ENCODE measurements at places on chromosomes 12 and 14.

DNA sequence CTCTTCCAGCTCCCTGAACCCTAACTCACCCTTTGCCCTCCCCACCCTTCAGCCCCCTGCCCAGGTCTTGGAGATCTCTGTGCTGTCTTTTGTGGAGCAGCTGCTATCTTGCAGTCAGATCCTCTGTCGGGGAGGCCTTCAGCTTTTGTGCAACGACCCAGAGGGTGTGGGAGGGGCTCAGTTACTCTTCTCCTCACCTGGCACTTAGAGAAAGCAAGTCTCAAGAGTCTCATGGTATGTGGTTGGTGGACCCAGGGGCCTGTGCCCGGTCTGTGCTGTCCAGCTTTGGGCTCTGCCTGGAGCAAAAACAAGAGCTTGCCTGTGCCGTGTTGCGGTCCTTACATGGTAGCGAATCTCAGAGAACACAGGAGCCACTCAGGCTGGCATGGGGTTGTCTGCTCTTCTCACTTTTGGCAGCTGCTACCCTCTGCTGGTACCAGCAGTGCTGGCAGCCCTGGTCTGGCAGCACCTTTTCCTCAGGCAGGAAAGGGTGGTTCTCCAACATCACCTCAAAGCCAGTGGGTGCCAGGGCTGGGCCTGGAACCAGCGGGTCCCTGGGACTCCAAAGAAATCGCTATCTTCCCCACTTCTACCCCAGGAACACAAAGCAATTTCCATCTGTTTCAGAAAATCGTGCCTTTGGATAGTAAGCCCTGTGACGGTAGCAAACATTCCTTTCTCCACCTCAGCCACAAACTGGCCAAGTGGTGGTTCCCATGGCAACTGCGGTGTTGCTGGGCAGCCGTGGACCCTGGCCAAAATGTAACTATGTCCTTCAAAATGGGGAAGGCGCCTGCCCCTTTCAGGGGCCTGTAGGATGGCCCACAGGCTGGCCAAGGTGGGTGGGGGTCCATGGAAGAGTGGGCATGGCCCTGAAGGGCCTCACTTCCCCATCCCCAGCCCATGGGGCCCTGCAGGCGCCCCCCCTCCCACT, 90.0 kb downstream of the RIN3 start:
- DNase-seq = peak; percentile 56

GRCh38 chr12:39301422-39301821, 141.5 kb downstream of the KIF21A start:
- DNase-seq = no peak

DNA sequence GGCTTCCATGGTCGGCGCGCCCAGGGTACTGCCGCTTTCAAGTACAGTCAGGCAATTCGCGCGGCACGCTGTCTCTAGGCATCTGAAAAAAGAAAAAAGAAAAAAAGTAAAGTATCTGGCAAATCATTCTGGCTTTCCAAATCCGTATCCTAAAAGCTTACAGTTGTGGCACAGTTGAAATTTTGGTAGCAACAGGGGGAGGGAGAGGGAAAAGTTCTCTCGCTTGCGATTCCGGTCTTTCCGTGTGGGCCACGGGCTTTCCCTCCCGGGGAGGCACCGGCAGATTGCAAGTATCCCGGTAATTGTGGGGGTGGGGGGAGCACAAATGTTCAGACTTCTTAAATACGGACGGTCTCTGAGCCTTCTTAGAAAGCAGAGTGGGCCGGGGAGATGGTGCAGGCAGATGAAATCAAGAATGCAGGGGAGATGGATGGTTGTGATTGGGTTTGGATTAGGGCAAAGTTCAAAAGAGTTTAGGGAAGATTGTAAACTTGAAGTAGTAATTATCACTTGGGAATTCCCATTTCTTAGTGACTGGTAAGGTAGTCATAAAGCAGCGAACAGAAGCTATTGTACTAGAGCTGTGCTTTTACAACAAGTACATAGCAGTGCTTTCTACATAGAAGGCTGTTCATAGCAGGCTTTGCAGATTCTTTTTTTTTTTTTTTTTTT, 1.2 kb downstream of the SOCS2 start:
- no peak for DNase-seq

- peak; percentile 19 for DNase-seq
These were observed 40.1 kb downstream of the SMIM41 start for GRCh38 chr12:52119398-52120254.

- no peak for DNase-seq
These were observed 165.5 kb downstream of the SLC38A4 start for GRCh38 chr12:46660276-46660675.

DNA sequence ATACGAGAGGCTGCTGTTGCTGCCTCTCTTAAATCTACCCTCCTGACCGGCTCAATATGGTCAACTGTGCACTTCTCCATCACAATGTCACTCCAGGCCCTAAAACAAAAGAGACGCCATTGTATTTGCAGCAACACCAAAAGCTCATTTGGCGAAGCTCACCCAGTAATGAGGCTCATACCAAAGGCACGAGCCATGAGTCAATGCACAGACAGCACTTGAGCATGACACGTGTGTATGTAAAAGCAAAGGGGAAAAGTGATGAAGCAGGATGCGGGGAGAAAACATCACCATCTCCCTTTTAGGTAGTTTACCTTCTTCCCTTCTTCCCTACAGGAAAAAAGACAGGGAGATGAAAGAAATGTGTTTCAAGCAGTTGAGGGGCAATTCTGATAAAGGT, 150.3 kb downstream of the FOXN3 start:
- DNase-seq = no peak

DNA sequence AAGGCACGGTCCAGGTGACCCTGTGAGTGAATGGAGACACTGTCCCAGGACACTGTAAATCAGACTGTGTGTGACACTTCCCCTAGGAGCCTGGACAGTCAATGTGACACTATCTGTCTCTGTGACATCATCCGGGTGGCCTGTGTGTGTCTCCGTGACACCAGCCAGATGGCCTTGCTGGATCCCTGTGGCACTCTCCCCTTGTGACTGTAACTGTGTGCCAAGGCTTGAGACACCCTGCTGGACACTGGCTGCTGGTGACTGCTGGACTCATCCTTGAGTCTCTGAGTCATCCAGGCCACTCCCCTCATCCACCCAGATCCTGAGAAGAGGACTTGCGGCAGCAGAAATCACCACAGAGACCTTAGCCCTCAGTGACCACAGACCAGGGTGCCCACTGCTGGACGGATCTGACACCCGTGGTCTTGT, 51.6 kb downstream of the MVK start:
- DNase-seq = no peak

GRCh38 chr14:53380052-53380866, 227.1 kb upstream of the DDHD1 start:
- no peak for DNase-seq

GRCh38 chr14:25588751-25589150, 538.8 kb upstream of the STXBP6 start:
- no peak for DNase-seq

DNA sequence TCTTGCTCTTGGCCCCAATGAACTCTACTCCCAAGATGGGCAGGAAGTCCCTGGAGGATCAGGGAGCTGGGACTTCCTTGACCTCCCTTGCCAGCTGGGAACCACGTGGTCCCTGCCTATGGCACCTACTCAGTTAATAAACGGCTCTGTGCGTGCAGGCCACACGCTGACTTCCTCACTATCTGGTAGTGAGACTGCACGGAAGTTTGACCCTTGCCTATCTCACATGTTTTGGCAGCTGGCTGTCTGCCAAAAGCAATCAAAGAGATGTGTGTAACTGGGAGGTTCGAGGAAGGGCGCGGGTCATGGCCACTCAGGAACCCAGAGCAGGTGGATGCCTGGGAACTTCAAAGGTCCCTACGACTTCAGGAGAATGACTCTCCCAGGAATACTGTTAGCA, 57.9 kb downstream of the RFLNA start:
- DNase-seq = no peak

GRCh38 chr14:23402296-23403138, 5.6 kb downstream of the MYH6 start:
- no peak for DNase-seq

- peak; percentile 69 for DNase-seq
These were observed 16.3 kb downstream of the RAPGEF3 start for GRCh38 chr12:47742253-47742825.

GRCh38 chr12:110312581-110313360, 31.7 kb downstream of the ATP2A2 start:
- DNase-seq = no peak

DNA sequence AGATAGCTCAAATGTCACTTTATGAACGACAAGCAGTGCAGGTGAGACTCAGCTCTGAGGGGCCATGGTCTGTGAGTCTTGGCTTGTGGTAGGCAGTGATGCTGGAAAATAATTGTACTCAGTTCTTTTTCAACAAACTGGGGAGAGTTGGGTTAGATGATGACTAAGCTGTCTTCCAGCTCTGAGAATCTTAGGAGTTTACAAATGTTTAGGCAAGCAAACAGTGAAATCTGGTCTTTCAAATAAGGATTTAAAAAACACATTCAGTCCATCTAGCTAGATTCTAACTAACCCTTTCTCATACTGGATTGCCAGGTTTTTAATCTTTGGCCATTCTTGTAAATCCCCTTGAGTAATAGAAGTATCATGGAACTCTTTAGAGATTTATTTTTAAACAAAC, 3.4 kb downstream of the PHC1 start:
- DNase-seq = no peak

DNA sequence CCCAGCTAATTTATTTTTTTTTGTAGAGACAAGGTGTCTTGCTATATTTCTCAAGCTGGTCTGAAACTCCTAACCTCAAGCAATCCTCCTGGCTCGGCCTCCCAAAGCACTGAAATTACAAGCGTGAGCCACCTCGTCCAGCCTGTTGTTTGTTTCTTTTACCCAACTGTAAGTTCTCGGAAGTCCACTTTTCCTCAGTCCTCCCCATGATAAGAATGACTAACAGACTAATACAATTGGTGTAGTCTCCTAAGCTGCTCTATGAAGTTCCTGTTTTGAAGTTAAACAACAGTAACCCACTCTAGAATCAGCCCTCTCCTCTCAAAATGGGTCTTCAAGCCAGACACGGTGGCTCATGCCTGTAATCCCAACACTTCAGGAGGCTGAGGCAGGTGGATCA, 36.5 kb downstream of the HIGD1C start:
- DNase-seq = no peak

DNA sequence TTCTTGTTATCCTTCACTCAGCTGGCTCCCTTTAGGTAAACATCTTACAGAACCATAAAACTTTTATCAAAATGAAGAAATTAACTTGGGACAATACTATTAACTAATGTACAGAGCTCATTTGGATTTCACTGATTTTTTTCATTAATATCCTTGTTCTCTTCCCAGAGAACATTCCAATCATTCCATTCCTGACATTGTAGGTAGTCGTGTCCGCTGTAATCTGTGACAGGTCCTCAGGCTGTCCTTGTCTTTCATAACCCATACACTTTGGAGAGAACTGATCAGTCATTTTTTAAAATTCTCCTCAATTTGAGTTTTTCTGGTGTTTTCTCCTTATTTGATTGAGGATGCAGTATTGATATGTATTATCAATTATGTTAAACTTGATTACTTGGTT, 916.8 kb downstream of the GALC start:
- no peak for DNase-seq

DNA sequence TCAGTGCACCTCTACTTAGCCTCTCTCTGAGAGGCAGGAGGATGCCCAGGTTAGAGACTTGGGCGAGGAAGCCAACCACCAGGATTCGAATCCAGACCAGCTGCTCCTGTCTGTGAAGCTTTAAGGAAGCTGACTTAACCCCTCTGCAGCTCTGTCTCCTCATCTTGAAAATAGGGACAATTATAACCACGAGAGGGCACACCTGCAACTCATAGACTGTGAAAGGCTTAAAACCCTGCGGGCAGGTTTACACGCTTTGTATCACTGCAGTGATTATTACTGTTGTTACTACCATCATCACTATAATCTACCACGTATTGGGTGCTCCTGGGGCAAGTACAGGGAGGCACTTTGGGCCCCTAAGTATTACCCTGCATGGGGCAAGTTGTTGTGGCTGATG, 379.8 kb downstream of the VRK1 start:
- peak; percentile 15 for DNase-seq

DNA sequence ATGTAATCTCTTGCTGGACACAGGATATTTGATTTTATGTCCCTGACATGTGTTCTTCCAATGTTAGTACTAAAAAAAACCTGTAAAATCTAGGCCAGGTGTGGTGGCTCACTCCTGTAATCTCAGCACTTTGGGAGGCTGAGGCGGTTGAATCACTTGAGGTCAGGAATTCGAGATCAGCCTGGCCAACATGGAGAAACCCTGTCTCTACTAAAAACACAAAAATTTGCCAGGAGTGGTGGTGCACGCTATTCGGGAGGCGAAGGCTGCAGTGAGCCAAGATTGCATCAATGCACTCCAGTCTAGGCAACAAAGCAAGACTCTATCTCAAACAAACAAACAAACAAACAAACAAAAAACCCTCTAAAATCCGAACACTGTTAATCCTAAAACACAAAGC, 68.0 kb downstream of the FERMT2 start:
- DNase-seq = no peak

DNA sequence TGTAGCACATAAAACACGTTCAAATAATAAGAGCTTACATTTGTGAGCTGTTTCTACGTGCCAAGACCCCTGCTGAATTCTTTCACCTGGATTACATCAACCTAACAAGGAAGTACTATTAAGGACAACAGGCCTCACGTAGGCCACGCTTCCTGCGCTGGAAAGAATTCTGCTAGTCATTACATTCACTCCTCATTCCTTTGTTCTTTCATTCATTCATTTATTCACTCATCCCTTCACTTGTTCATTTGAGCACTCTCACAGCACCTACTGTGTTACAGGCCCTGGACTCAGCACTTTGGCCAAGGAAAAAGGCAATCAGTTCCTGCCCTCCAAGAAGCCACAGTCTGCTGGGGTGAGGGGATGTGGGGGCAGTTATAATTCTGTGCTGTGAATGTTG, 28.2 kb downstream of the TESC start:
- DNase-seq = no peak

DNA sequence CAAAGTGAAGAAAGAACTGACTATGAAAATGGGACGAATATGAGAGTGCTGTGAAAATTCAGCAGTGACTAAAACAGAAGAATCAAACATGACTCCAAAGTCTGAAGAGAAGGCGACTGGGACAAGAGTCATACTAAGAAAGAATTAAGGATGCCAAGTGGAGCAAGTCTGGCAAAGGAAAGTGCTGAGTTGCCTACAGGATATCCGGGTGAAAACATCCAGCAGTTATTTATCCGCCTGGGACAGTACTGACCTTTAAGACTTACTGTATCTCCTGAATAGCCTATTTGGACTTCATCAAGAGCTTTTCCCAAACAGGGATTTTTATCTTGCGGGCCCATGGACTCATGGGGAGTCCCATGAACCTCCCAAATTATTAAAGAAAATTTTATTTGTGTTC, 41.1 kb downstream of the KICS2 start:
- no peak for DNase-seq

- no peak for DNase-seq
These were observed 7.2 kb upstream of the CCDC197 start for GRCh38 chr14:93989939-93990338.

- DNase-seq = no peak
These were observed 1.8 kb upstream of the CEP170B start for GRCh38 chr14:104863131-104863862.

DNA sequence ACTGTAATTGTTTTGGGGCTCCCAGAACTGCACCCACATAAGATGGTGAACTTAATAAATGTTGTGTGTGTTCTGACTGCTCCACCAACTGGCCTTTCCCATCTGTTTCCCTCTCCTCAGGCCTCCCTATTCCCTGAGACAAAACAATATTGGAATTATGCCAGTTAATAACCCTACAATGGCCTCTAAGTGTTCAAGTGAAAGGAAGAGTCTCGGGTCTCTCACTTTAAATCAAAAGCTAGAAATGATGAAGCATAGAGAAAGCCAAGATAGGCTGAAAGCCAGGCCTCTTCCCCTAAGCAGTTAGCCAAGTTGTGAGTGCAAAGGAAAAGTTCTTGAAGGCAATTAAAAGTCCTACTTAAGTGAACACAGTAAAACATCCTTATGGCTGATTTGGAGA, 13.4 kb downstream of the ACOT6 start:
- DNase-seq = no peak

GRCh38 chr12:105492591-105493545, 162.4 kb downstream of the C12orf75 start:
- DNase-seq = no peak
